ENCODE measurements at places on chromosomes 5 and 9.

DNA sequence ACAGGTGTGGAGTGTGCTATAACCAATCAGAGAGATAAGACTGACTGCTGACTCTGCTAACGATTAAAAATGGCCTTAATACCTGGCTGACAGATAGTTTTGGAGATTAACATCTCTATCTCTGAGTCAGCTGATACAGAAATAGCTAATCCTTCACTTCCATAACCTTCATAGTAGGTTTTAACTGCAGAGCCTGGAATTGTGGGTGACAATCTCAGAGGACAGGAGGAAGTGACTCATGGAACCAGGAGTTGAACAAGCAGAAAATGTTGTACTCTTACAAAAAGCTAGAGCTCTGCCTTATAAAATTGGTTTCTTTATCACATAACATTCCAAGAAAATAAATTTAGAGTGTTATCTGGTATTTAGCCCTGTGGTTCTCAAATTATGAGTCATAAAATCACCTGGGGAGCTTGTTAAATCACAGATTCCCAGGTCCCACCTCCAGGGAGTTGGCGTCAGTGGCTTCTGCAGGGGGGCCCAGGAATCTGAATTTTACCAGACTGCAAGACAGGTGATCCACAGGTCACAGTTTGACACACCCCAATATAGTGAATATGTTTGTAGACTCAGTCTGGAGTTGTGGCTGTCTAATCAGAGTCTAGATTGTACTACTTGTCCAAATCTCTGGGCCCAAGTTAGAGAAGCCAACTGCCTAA is 44.4 kb upstream of the AFAP1L1 start:
- DNase-seq, result no peak

- no peak for DNase-seq
These were observed 202.9 kb downstream of the MCTP1 start for GRCh38 chr5:95081982-95082381.

DNA sequence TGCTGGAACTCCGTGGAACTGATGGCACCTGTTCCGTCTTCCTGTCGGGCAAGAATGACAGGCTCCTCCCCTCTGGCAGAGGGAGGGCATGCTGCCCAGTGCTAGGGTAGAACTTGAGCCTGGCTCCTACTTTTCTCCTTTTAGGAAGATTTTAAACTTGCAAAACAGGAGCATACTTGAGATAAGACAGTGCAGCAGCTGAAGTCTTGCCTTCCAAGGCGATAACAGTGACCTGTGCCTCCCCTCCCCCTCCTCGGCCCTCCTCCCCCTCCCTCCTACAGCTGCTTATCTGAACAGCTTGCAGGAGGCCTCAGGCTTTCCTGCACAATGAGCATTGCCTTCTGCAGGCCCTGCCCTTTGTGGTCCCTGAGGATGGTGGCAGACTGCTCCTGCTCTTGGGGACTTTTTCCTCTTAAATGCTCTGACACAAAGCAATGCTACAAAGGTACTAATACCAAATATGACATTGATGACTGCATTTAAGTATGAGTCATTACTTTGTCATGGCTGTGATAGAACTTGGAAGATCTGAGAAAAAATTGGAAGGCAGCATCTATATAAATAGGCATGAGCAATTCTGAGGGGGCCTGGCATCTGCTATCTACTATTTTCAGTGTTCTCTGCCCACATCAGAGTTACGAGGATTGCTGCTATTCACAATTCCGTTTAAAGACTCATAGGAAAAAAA is 2.0 kb downstream of the GADD45G start:
- peak; percentile 10 for DNase-seq

- DNase-seq, result no peak
These were observed 31.4 kb upstream of the SPARC start for GRCh38 chr5:151718153-151718552.

- no peak for DNase-seq
These were observed 11.8 kb downstream of the ELL2 start for GRCh38 chr5:95949810-95950209.

- DNase-seq, result no peak
These were observed 354.6 kb downstream of the BNC2 start for GRCh38 chr9:16515879-16516301.
